ENCODE measurements at places on chromosomes 7 and 10. TPM values are rescaled to one million over a fixed set of nuclear protein-coding genes. Genes with fewer than 3 reads are reported as not detected.

DNA sequence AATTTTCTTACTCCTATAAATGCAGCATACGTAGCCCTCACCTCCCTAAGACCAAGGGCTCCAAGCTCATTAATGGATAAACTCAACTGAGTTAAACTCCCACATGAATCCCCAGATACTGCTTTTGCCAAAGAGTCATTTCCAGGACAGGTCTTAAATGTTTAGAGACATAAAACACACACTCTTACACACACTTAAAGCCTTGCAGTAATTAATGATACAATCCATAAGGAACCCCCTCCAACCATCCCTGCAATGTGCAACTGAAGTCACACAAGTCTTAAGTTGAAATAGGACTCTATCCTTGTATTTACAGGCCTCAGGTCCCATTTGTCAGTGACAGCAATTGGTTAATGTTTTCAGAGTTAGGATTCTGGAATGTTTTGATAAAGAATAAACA lies 194.1 kb downstream of the FANK1 start:
- no peak for DNase-seq

- no peak for DNase-seq
These were observed 101.2 kb upstream of the RPA3 start for GRCh38 chr7:7819442-7820247.

GRCh38 chr10:123890226-123890625 lies 1.4 kb downstream of the CPXM2 start:
- no peak for DNase-seq

DNA sequence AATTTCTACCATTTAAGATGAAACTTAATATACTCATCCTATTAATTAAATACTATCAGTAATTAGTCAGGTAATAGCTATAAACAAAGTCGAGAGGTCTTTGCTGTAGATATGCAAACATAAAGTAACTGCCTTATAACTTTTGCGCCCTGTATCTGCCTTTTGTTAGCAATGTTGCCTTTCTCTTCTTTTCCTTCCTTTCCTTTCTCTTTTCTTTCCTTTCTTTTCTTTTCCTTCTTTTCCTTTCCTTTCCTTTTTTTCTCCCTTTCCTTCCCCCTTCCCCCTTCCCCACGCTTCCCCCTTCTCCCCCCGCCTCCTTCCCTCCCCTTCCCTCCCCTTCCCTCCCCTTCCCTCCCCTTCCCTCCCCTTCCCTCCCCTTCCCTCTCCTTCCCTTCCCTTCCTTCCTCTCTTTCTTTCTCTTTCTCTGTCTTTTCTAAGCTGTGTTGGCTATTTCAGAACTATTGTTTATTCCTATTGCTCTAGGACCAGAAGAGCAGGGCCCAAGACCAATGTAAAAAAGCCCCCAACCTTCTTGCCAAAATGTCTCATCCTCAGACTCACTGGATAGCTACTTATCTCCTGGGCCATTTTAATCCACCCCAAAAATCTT lies 65.3 kb upstream of the DKK1 start:
- no peak for DNase-seq

Gene CHCHD2
- 338 TPM for total RNA-seq

DNA sequence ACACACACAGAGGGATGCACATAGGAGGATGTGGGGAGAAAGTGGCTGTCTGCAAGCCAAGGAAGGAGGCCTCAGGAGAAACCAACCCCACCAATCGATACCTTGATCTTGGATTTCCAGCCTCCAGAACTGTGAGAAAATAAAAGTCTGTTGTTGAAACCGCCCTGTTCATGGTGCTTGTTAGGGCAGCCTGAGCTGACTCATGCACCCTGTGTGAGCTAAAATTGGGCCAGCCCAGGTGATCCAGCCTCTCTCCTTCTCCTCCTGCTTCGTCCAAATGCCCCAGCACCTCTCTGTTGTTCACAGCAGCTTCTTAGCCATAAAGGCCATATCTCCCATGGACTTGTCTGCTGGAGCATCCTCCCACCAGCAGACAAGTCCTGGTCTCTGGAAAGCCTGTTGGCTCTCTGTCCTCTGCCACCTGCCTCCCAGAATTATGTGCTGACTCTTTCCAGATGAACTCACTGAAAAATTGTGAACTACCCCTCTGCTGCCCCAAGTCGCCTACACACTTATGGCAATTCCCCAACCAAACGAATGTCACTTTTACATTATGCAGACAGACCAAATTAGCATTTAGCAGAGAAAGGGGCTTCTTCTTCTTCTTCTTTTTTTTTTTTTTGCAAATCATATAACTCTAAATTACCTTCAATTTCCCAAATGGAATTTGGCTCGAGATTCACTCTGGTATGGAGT lies 30.2 kb upstream of the CARD11 start:
- DNase-seq = no peak

Gene SLK
- 35.5 TPM for total RNA-seq

DNA sequence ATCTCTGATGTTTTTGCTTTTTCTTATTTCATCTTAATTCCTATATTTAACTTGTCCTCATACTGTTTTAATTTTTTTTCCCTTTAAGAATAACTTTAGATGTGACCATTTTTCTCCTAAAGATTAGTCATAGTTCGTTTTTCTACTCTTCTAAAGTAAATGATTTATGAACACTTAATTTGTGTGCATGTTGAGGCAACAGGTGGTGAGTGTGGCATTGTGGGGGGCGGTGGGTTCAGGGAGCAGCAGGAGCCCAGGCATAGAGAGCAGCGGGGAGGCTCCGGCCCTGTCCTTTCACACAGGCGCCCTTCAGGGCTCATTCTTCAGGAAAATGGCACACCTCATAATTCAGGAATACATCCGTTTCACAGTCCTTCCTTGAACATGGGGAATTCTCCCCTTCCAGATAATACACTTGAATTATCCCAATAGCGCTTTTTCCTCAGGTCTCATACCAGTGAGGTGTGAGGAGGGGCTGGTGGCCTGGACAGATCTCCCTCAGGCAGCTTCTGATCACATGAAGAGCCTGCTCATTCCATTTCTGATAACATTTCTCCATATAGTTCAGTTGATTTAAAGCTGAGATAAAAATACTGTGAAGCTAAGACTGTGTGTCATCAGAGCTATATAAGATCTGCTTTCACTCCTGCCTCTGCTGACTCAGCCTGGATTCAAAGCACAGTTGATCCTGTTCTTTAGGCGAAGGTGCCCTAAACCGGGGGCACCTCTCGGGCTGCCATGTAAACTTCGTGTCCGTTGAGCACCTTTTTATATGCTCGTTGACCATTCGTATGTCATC lies 40.2 kb downstream of the CUL1 start:
- no peak for DNase-seq

Gene PRSS58
- not detected for total RNA-seq

DNA sequence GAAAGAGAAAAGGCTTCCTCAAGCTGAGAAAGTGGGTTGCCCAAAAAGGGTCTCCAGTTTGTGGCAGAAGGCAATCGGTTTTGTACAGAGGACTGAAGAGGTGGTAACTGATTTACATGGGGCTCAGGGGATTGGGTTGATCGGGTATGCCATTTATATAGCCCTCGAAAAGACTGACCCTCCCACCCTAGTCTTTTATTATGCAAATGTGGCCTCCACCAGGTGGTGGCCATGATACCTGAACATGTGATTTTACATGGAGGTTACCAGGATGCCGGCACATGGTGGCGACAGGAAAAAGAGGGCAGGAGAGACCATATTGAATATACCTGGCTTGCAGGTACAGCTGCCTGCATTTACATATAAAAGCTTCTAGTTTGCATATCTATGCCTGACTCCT lies 36.7 kb downstream of the ATE1 start:
- DNase-seq = no peak

DNA sequence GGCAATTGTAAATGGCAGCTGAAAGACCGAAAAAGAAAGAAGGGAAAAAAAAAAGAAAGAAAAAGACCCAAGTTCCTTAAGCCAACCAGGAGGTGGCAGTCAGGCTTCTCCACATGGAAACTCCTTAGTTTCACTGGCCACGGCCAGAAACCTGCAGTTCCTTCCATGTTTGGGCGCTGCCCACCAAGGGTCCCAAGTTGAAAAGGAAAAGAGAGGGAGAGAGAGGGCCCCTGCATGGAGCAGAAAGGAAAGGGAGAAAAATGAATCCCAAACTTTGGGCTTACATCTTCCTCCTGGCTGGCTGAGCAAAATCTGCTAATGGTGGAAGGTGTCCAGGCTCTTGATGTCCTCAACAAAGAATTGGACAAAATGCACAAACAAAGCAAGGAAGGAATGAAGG lies 31.8 kb upstream of the ABCA13 start:
- no peak for DNase-seq

DNA sequence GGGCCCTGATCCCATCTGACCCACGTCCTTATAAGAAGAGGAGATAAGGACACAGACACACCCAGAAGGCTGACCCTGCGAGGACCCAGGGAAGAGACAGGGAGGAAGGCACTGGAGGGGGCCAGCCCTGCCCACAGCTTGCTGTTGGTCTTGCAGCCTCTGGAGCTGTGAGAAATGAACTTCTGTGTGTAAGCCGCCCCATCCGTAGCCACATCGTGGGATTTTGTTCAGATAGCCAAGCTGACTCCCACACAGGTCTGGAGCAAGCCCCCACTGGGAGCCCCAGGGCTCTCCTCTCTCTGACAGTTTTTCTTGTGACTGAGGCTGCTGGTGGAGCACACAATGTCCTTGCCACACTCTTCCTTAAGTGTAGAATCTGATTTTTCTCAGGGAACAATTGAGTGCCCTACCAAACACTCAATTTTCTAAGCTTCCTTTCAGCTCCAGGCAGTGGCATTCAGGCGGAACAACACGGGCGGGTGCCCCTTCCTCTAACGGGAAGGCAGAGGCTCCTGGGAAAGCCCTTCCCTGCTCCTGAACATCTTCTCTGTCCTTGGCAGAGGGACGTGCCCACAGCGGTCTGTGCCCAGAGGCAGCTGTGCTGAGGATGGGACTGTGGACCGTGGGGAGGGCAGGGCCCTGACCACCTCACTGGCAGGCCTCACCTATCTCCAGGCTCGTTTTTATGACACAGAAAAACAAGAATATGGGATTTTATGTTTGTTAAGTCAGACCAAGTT lies 160.6 kb upstream of the SHH start:
- DNase-seq = peak; percentile 9

Gene NUTM2E
- not detected for total RNA-seq

DNA sequence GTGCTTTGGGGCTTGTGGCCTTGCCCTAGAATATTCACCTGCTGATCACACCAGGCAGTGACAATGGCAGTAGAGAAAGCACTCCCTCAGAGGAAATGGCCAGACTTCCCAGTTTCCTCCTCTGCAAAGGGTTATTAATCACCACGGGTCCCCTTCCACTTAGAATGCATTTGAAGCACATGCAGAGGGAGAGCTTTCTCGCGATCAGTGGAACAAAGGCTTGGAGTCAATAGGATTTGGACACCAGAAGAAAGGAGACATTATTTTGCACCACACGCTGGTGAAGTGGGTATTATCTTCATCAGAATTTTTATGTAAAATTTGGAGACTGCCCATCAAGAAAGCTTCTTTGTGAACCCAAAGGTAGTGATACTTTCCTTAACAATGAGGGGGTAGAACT lies 35.4 kb upstream of the INHBA start:
- DNase-seq = no peak

GRCh38 chr10:76576276-76576962 lies 1061.2 kb downstream of the KCNMA1 start:
- DNase-seq = no peak

DNA sequence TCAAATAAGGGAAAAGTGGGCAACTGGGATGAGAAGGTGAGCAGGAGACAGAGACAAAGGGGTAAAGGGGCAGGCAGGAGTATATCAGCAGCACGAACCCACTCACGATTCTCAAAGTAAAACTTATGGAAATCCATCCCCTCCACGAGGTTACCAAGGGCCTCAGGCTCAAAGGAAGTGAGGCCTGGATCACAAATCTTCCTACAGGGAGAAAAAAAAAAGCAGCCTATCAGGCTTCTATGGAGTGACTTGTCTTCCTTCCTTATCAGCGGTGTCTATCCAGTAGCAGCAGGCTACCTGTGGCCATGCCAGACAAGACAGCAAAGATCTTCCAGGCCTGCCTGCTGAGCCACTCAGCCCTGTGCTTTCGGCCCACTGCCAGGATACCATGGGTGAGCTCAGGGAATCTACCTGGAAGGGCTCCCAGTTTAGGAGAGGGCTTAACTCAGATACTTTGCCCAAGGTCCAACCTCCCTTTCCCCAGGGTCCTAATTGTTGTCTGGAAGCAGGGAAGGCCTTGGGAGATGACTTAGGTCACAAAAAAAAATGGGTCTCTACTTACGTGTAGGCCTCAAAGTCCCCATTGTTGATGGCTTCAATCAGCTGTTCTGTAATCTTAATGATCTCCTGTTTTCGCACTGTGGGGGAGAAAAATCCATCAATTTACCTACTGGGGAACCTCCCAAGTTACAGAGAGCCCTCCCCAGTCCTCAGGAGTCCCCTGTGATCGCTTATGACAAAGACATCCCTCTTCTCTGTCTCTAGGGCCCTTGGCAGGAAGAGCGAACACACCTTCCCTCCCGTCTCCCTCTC lies 5.7 kb upstream of the NDST2 start:
- no peak for DNase-seq

Measured in colonic mucosa (tissue), 4 donors.